HT1080 (cell line): ENCODE measurements at places on chromosomes 1 and 21. TPM values are rescaled to one million over a fixed set of nuclear protein-coding genes. Genes with fewer than 3 reads are reported as not detected.

The KIF14 gene
- 15.8 and 17.3 TPM in 2 replicates for total RNA-seq

The SPATA17 gene
- total RNA-seq, result 0.93 and 2.5 TPM in 2 replicates

The CD34 gene
- total RNA-seq, result 0.20 TPM in 1 of 2 replicates, not detected in the other

The WNT4 gene
- 1.1 TPM in 1 of 2 replicates, not detected in the other for total RNA-seq

The NME7 gene
- 21.0 and 30.0 TPM in 2 replicates for total RNA-seq

The FCGR1A gene
- not detected in 2 replicates for total RNA-seq

The NBPF6 gene
- not detected in 2 replicates for total RNA-seq

The PIK3R3 gene
- total RNA-seq, result 2.1 and 2.6 TPM in 2 replicates

The CITED4 gene
- 0.90 TPM in 1 of 2 replicates, not detected in the other for total RNA-seq

The TEDDM1 gene
- total RNA-seq, result not detected in 2 replicates

The BEND5 gene
- 0.70 and 0.95 TPM in 2 replicates for total RNA-seq

The ACKR1 gene
- not detected in 2 replicates for total RNA-seq
